ENCODE measurements at places on chromosomes 12 and 14. TPM values are rescaled to one million over a fixed set of nuclear protein-coding genes. Genes with fewer than 3 reads are reported as not detected.

Gene CELA1
- total RNA-seq = not detected

Gene ZDHHC22
- not detected for total RNA-seq

Gene IL26
- total RNA-seq = 0.32 TPM

Gene PLBD1
- total RNA-seq = 2.1 TPM

Gene SERPINA10
- not detected for total RNA-seq

Gene CDKN3
- total RNA-seq = 20.9 TPM

Data from cardiac atrium fibroblast (primary cell).